ENCODE measurements at places on chromosomes 16 and 17.

GRCh38 chr17:4247361-4247970 is 16.3 kb downstream of the ANKFY1 start:
- no peak for DNase-seq

DNA sequence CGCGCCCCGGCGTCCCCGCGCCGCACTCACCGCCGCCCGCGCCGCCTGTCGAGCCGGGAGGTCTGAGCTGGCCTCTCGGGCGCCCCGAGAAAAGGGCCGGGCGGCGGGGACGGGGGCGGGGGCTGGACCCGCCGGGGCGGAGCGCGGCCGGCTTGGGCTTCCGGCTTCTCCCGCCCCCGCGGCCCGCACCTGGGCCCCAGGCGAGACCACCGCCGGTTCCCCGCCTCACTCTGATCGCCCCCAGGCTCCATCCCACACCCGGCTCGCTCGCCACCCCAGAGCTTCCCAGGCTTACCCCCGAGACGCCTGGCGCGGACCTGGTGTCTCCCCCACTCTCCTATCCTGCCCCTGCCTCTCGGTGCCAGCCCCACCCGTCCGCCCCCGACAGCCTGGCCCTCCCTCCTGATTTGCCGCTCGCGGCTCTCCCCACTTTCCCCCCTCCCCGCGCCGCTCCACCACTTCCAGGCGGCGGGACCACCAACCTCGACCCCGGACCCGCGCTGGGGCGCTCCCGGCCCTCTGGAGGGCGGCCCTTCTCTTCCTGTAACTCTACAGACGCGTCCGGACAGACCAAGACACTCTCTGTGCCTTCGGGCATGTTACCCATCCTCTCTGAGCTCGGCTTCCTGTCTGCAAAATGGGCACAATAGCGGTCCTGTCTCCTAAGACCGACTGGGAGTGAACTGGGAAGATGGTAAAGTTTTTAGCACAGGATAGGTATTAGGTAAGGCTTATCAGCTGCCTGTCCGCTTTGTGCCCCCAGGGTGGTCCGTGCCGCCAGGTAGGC is at the start of gene LITAF:
LITAF (minus strand) TSS at position 64 of the 787 bp plus-strand sequence. CDS start 30,189 bp downstream, outside the sequence.
- no peak for DNase-seq

DNA sequence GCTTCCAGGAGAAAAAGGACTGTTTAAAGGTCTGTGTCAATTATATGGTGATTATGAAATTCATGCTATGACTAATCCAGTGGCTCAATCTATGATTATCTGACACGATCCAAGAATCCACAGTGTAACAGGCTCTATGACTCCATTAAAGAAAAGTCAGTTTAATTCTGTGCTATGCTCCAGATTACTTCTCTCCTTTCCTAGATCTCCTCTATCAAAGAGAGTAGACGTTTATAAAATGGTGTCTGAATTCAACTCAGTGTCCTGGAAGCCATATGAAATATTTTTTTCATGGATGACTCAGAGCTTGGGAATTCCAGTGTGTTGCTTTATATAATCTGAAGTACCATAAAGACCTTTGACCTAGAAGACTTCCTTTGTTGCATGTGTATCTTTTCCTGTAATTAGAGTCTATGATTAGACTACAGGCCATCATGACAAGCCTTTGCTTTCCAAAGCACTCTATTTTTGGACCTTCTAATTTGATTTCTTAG is 27.0 kb upstream of the NF1 start:
- no peak for DNase-seq

DNA sequence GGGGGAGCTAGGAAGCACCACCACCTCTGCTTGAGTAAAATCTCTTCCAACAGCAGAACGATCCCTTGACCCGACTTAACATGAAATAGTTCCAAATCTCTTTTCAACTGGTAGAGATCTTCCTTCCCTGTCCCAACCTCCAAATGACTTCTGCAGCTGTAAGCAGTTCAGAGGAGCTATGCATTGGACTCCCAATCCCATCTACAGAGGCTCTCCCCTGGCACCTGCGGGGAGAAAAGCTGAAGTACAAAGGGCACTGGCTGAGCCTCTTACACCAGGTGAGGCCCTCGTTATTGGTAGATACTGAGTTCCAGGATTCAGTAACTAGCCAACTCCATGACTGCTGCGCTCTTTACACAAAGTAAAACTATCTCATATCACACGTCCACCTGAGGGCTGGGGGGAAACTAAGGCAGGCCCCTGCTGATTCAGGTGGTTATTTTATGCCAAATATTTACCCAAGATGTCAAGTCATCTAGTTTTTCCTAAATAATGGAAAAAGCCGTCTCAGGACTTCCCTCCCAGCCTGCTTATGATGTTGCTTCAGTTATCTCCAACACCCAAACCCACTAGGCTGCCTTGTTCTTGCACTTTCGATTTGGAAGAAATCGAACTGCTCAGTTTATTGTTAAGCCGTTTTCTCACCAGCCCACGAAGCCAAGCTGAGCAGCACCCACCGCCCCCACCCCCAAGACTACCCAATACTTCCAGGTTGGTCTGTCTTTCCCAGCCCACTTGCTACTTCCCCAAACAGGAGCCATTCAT is 3.2 kb downstream of the ACTG1 start:
- no peak for DNase-seq

GRCh38 chr17:72173499-72174116 is 52.8 kb downstream of the SOX9 start:
- DNase-seq: peak; percentile 31

DNA sequence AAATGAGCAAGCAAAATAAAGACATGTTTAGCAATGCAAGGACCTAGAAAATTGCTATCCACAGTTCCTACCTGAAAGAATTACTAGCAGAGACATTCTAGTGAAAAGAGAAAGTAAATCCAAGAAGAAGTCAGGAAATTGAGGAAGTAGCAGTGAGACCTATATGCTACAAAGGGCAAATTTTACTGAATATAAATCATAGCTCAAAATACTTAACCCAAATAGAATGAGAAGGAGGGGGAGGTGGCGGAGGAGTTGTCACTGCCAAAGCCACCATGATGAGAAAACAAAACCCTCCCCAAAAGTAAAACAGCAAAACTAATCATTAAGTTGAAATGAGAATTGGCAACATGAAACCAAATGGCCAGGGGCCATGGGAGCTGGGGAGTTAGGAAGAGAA is 39.3 kb downstream of the PITPNM3 start:
- no peak for DNase-seq

DNA sequence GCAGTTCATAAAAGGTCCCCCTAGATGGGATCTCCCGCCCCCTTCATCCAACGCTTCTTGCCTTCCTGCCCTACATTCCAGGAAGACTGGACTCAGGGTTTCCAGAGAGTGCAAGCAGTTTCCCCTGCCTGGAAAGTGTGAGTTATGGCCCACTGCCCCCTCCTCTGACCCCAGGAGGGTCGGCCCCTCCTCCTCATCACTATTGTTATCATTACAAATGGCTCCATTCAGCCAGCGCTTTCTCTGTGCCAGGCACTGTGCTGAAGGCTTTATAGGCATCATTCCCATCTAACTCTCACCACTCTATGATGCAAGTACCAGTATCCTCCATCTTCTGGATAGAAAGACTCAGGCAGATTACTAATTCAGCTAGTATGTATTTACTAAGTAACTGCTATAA is 90.7 kb downstream of the USP31 start:
- no peak for DNase-seq

DNA sequence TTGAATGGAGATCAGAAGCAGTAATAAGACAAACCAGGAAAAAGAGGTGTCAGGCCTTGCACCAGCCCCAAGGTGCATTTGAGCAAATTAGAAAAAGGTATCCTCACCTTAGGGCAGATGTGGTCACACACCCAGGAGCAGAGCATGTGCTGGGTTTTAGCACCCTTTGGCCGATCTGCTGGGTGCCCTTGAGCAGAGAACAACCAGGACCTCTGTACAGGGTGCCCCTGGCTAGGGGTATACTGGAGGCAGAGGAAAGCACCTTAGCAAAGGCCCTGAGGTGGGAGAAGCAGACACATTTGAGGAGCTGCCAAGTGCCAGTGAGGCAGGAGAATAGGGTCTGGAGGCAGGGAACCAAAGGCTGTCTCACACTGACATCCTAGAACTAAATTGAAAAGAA is 67.0 kb downstream of the IQCK start:
- DNase-seq: no peak

DNA sequence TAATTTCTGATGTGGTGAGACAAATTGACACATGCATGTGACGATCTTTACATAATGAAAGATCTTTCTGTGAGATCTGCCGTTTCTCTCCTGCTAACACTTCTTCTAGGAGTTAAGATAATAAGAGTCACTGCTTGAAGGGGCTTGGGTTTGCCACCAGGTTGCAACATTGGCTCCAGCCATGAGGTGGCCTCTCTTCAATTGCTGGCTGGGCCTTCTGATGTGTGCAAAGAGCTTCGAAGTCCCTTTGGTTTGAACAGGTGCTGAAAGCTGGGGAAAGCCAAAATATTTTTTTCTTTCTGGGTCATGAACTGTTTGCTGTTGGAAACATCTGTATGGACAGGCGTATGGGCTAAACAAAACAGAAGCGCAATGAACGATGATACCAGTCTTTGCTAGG is 204.1 kb upstream of the SALL1 start:
- no peak for DNase-seq

DNA sequence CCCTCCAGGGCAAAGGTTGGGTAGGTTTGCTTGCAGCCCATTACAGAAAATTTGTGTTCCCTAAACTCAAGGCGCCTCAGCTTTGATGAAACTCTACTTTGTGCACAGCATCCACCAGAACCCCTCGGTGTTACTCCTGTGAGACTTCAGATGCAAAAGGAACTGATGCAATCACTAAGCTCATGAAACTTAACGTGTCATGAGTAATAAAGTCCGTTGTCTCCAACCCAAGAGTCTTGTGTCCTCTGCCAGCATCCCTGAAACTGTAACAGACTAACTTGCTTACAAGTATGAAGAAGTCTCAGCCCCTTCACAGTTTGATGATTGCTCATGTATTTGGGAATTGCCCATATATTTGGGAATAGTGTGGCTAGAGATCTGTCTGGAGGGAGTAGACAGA is 74.8 kb upstream of the MARCHF10 start:
- DNase-seq: no peak

GRCh38 chr17:44832805-44833204 is 2.7 kb upstream of the GJC1 start:
- DNase-seq: no peak

DNA sequence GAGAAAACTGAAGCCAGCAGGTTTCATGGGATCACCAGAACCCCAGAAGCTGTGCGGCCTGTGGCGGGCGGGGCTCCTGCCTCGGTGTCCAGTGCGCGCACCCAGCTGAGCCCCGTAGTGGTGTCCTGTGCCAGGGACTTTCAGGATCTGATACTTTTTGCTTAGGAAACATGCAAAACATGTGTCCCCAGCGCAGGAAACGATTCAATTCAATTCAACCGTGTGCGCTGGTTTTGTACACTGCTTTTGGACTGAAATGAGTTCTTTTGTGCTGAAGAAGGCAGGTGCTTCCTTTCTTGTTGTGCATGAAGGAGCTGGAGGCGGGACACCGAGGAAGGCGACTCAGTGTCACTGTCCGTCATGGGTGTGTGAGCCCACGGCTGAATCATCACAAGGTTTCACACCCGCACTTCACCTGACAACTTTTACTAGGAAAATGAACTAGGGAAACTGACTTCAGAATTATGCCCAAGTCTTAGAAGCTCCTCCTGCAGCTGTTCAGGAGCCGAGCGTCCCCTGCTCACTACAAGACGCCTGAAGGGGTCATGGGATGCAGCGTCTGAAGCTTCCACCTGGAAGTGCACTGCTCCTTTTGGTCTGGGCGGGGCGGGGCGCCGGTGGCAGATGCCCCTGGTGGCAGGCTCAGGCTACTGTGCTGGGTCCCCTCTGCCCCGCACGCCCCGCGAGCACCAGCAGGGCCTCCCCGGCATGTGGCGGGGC is 31.4 kb upstream of the ZNF750 start:
- no peak for DNase-seq

- no peak for DNase-seq
Observed at GRCh38 chr16:30914830-30915229, 8.5 kb upstream of the FBXL19 start.

Data from NCI-H524 treated with DMSO at 0.1 percent for 48 hours (cell line).